ENCODE measurements at places on chromosomes 7 and 10.
A peak's percentile ranks its signal among the peaks of the same experiment; 100 is the strongest.

DNA sequence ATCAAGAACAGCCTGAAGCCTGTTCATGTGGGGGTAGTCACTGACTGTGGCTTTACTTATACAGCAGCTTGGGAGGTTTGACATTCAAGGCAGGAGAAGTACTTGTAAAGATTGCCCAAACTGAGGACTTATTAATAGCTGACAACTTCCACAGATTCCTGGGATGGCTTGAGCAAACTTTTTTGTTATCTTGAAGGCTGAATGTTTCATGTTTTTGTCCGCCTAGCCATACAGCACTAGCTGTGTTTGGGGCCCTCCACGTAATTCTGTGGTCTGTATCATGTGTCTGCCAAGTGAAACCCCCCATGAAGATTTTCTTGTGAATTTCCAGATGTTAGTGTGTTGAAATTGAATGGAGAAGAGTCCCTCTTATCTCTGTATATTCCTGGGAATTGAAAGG lies 38.6 kb downstream of the FAS start:
- no peak for DNase-seq

- DNase-seq: no peak
Observed at GRCh38 chr10:132946-133898, 2.0 kb upstream of the ZMYND11 start.

- no peak for DNase-seq
Observed at GRCh38 chr10:106495931-106496330, 668.6 kb downstream of the SORCS1 start.

DNA sequence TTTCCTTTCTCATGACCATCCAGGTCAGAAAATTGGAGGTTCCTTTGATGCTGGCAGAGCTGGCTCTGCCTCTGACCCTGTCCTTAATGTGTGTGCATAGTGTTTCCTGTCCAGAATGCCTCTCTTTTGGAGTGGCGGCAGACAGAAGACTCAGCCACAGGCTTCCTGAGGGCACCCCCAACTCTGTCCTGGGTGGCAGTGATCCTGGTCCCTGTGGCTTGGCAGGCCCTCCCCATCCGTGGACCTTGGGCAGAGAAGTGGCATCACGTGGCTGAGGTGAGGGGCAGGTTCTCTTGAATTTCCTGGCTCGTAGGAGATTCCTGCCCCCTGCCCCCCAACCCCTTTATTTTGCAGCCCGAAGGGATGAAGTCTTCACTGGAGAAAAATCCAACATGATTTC lies 133.1 kb downstream of the RGS10 start:
- no peak for DNase-seq

DNA sequence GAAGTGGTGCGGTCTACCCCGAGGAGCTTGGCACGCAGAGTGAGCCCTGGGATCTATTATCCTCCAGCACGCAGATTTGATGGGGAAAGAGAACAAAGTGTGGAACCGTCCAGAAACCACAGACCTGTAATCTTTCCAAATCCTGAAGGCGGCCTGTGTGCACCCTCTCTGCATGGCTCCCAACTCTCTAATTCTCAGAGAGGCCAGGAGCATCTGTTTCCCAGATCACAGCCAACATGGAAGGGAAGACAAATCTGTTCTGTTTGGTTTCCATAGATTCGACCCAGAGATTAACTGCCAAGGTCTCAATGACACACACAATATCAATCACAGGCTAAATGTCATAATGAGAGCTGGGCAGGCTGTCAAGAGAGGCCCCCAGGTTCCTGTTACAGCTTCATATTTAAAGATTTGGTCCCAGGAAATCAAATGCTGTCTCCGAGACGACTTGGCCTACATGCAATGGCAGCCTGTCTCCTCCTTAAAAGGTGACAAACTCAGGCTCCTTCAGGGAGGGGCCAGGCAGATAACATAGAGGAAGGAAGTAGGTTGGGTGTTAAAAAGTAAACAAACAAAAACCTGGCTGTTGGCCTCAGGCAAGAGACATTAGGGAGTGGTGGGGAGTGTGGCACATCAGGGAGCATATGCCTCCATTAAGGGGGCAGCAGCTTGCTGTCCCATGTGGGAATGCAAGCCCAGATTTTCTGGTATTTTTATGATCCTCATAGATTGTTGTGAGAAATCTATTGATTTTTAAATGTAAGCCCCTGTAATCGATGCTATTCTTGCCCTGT lies 48.8 kb upstream of the SAMD8 start:
- DNase-seq: no peak

- DNase-seq: no peak
Observed at GRCh38 chr10:2020836-2021235, 283.5 kb upstream of the ADARB2 start.

GRCh38 chr7:3042861-3043489 lies 692 bp downstream of the CARD11 start:
- peak; percentile 22 for DNase-seq

GRCh38 chr7:28114056-28114455 lies 66.5 kb downstream of the JAZF1 start:
- no peak for DNase-seq

GRCh38 chr7:13288516-13288915 lies 601.1 kb downstream of the ARL4A start:
- DNase-seq: no peak

- DNase-seq: no peak
Observed at GRCh38 chr10:36236931-36237330, 594.8 kb upstream of the FZD8 start.

DNA sequence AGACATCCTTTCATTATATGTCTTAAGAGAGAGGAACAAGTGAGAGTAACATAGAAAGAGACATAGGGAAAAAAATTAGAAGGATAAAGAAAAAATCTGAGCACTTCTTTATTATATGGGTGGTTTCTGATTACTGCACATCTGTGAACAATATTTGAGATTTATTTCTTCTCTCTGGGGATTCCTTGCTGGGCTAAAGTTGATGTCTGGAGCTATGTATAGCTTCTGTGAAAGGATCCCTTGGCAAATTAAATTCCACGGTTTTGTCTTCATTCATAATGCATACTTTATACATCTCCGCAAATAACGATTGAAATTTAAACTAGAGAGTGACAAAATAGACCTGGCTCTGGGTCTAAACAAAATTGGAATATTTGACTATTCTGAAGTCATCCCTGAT lies 232.2 kb upstream of the CTBP2 start:
- no peak for DNase-seq

- no peak for DNase-seq
Observed at GRCh38 chr10:1712944-1713671, 24.2 kb downstream of the ADARB2 start.

GRCh38 chr10:48776005-48776522 lies 91.4 kb downstream of the WDFY4 start:
- no peak for DNase-seq

- DNase-seq: no peak
Observed at GRCh38 chr7:102211590-102212550, 74.8 kb upstream of the SH2B2 start.

- DNase-seq: no peak
Observed at GRCh38 chr7:4277936-4278335, 404.2 kb upstream of the FOXK1 start.

DNA sequence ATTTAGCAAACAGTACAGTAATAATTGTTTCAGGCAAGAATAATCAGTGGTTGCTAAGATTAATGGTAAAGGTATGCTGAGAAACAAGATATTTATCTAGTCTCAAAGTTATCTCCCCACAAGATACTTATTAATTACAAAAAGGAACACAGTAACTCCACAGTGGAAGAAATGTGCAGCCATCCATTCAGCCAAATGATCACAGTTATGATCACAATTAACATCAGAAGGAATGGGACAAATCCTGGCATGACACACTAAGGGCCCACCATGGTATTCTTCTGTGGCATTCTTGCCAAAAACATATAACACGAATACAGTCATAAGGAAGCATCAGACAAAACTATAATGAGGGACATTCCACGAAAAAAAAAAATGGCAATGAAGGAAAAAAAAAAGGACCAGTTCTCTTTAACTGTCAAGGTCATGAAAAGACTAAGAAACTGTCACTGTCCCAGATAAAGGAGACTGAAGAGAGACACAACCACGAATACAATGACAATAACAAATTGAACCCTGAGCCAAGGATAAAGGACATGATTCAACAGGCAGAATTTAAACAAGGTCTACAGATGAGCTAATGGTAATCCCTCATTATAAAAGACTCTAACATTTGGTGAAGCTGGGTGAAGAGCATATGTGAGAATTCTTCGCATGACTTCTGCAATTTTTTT lies 20.9 kb downstream of the NUDCD3 start:
- no peak for DNase-seq

- no peak for DNase-seq
Observed at GRCh38 chr10:116627386-116627933, 6.7 kb downstream of the PNLIPRP2 start.

GRCh38 chr10:80051993-80052392 lies 26.5 kb upstream of the TMEM254 start:
- no peak for DNase-seq

- DNase-seq: no peak
Observed at GRCh38 chr10:110710621-110711020, 66.5 kb downstream of the RBM20 start.

- no peak for DNase-seq
Observed at GRCh38 chr7:11491811-11492210, 340.2 kb downstream of the THSD7A start.

DNA sequence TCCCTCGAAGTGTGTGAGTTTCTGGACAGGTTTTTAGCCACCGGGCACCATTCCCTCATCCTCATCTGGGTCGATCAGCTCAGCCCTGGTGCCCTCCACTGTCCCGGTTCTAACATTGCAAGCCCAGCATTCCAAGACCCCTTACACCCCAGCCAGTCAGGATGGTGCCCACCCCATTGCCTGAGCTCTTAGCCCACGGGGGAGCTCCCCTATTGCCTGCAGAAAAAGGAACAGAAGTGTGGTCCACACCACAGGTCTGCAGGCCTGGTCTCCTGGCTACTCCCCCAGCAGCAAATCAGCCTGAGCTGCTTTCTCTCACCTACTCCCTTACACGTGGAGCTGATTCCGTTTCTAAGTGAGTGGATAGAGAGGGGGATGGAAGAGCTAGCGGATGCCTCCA lies 4.8 kb downstream of the CALML5 start:
- no peak for DNase-seq

DNA sequence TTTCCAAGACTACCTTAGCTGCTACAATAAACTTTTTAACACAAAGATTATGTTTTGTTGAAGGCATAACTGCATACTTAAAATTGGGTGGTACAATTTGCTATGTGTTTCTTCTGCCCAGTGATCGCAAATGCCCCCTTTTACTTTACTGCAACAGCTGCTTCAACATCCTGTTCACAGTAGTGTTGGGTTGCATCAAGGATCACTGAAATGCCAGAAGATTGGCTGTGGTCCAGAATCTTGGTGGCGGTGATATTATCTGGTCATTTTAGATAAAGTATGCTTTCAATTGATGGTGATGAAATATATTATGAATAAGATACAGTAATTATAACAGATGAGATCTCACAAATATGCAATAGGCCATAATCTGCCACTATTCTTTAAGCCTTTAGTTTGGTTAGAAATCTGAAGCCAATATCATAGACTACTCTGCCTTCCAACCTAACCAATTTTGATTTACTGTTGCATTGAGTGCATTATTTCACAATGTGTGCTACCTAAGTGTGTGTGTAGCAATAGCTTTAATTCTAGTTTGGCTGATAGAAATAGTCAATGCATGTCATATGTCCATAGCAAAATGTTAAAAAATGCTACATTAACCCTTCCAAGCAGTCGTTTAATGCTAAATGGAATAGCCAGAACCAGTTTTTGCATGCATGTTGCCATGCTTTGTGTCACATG lies 29.8 kb upstream of the ING3 start:
- DNase-seq: no peak

DNA sequence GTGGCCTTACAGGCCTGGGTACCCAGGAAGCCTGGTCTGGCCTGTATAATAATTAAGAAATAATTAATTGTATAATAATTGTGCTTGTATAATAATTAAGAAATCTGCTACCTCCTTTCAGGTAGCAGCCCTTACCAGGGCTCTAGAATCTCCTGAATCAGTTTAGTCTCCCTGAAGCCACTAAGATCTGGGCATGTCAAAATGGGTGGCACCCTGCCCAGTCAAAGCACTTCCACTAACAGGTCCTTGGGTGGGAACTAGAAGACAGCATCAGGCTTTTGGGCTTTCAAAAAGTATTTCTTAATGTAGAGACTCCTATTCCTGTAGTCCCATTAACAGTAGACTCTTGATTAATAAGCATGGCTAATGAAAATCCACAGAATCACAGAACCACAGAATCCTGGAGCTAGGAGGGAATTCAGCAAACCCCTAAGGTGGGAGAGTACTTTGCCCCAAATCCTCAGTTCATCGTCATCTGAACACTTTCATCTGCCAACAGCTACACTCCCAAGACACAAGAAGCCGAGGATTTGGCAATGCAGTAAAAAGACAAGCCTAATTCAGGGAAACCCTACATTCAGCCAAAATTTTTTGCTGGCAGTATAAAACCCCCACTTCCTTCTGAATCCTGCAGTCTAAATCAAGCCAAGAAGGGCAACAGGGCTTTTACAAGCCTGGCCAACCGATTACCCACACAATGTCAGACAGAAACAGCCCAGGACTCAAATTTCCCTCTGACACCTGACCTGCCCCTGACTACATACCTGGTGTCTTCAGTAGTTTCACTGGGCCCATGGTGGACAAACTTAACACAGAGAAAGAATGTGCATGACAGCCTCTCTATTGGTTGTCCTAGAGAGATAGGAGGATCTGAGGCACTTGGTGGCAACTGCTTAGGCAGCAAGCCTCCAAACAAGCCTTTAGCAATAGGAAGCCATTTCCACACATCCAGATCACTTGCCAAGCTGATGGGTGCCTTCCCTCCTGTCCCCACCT lies 5.9 kb upstream of the IL6 start:
- DNase-seq: no peak

- no peak for DNase-seq
Observed at GRCh38 chr10:10852464-10852863, 165.2 kb upstream of the CELF2 start.

DNA sequence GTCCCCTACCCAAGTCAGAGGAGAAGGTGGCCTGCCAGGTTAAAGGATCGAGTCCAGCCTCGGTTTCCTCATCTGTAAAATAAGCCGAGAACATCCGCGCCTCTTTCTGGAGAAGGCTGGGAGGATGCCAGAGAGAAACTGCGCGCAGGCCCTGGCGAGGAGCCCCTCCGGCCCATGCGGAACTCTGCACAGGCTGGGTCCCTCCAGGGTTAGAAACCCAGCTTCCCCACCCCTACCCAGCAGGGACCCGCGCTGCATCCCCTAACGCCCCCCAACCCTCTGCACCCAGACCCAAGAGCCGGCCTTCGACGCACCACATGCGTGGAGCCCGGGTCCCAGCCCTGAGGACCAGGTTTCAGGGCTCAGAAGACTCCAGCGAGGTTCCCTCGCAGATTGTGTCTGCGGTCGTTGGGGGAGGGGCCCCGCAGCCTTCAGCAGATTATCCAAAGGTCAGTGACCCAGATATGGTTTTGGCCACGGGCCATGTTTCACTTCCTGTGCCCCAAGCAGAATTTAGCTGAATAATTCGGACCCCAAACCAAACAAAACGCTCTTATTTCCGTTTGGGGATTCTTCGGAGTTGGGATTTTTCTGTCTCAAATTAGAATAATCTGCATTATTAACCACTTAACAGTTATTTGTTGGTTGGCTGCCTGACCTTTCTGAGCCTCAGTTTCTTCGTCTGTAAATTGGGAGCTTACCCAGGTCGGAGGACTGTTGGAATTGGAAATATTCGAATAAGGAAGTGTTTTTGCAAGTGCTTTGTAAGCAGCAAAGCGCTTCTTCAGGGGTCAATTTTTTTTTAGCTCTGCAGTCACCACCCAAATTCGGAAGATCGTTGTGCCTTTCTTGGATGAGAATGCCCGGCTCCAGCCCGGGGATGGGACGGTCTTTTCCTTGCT lies 167.7 kb downstream of the UBE2H start:
- no peak for DNase-seq

- DNase-seq: no peak
Observed at GRCh38 chr7:156941393-156942182, 7.9 kb upstream of the NOM1 start.
